H9 (cell line): ENCODE measurements at places on chromosomes 12 and 14.

DNA sequence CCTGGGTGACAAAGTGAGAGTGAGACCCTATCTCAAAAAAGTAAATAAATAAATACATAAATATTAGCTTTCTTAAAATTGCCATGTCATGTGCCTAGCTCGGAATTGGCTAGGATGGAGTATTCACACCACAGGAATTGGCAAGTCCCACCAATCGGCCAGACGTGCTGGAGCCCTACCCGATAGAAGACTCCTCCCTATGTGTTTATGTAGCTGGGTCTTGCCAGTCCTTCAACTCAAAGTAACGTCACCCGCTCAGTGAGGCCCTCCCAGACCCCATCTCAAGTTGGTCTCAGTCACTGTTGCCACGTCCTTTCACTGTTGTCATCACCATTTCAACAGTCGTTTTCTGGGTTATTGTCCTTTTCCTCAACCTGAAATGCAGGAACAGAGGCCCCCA is 20.2 kb downstream of the VRTN start:
- DNase-seq = no peak

GRCh38 chr12:3117144-3117581 is 40.0 kb downstream of the TSPAN9 start:
- no peak for DNase-seq

DNA sequence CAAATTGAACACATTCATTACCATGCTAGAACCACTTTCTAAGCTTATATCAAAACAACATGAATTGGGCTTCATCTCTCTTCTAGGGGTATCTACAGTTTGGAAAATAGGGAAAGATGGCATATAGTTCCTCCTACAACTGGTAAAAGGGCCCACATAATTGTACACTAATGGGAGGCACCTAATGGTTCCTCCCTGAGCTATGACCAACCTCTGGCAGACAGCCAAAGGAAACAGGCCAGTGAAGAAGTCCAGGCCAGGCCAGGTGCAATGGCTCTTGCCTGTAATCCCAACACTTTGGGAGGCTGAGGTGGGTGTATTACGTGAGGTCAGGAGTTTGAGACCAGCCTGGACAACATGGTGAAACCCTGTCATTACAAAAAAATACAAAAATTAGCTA is 23.2 kb upstream of the APOF start:
- no peak for DNase-seq

GRCh38 chr12:123757561-123757960 is 4.5 kb upstream of the DNAH10 start:
- no peak for DNase-seq

- no peak for DNase-seq
Observed at GRCh38 chr12:6894321-6894720, 10.3 kb upstream of the LRRC23 start.

GRCh38 chr14:50061664-50062437 is 54.5 kb downstream of the VCPKMT start:
- DNase-seq = no peak
